ENCODE measurements at places on chromosomes 2 and 18.

DNA sequence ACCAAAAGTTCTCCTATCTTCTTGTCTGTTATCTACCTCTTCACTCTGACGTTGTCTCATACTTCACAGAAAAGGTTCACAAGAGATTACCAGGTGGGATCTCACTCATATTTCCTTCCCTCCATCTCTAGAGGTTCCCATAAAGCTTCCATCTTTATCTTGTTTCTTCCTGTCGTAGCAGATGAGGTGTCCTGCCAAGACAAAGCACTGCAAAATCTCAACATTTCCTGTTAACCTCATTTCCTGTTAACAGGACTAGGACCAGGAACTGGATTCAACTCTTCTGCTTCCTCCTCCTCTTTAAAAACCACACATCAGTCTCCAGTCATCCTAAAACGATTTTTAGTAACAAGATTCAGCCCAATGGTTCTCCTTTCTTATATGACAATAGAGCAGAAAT is 512.8 kb upstream of the NRP2 start:
- DNase-seq = no peak

GRCh38 chr2:9230051-9230802 is 23.6 kb downstream of the ASAP2 start:
- no peak for DNase-seq

DNA sequence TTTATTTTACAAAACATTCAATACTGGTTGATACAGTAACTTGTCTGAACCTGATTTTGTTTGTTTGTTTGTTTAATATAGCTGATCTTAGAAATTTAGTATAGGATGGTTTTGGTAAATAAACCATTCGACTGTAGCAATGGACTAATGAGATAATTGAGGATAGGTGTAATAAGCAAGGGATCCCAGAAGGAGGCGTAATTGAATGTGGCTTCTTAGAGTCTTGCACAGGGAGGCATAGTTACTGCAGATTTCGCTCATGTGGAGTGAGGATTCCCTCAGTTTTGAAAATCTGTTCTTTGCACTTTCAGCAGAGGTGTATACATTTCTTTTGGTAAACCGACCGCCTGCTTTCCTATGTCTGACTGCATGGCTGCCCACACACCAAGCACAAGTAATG is 709.6 kb downstream of the SOCS6 start:
- no peak for DNase-seq

- no peak for DNase-seq
Observed at GRCh38 chr2:234661175-234661574, 164.3 kb upstream of the ARL4C start.

GRCh38 chr2:44663471-44664073 is 277.9 kb upstream of the SIX3 start:
- no peak for DNase-seq

- DNase-seq = no peak
Observed at GRCh38 chr2:30677231-30677630, 130.0 kb downstream of the CAPN13 start.

DNA sequence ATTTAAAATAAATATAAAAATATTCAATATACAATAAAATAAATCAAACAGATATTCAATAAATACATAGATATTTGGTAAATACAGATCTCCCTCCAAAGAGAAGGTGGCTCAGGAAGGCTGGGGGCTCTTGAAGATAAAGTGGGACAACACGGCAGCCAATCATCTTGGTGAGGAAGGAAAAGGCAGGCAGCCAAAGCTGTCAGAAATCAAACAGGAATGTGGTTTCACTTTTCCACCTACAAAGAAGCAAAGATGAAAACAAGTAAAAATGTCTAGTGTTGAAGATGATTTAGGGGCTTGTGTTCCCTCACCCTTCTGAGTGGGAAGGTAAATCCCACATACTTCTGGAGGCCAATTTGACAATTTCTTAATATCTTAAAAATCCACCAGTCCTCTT is 85.7 kb downstream of the B3GNT2 start:
- DNase-seq = no peak

DNA sequence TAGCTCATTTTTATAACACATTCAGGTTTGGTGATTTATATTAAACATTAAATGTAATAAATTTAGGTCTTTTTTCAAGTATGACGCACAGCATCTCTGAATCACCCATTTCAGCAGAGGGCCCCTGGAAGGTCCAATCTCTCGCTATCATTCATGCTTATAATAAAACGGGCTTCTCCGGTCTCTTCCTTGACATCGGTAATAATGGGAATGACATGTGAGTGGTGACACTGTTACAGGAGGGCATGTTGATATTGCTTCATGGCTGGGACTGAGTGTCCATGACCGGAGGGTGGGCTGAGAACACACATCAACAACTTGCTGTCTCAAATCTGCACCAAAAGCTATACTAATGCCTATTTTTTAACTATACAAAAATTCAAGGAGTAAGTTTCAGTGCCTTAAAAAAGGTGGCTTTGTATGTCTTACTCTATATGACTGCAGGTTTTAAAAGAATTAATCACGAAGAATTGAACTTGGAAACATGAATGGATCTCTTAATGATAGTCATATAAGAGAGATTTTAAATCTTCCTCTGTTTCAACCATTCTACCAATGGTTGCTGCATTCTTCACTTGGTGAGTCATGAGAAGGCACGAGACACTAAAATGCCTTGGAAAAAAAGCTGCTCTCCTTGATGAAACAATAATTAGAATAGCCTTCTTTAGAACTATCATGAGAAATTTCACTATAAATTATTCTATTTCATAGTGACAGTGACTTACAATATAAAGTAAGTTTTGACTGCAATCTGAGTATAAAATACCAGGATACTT is 101.9 kb upstream of the NRP2 start:
- DNase-seq = no peak

GRCh38 chr18:7817575-7818230 is 250.6 kb downstream of the PTPRM start:
- DNase-seq = no peak

DNA sequence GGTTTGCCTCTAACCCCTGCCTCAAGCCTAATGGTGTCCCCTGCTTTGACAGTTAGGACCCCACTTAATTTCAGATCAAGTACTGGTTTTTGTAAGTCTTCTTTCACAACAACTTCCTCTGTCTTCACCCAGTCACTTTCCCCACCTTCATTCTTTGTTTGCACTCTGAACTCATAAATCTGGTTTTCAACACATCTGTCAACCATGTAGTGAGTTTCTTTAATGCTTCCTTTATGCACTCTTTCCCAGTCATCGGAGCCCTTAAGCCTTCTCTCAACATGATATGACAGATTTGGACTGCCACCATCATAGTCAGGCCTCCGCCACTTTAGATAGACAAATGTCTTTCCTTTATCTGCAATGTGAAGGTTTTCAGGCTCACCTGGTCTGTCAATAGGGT is 109.1 kb downstream of the PLEKHA3 start:
- no peak for DNase-seq

GRCh38 chr2:95019572-95019971 is 5.9 kb upstream of the MAL start:
- DNase-seq = no peak

All from NCI-H1436 treated with DMSO at 0.1 percent for 48 hours (cell line).